CD4-positive, alpha-beta T cell treated with Interleukin-12 subunit alpha and Interleukin-12 subunit beta, for 1 hour (primary cell): ENCODE measurements at places on chromosomes 4 and X.

- no peak for DNase-seq
Observed at GRCh38 chr4:116015062-116015461, 901.6 kb upstream of the NDST4 start.

DNA sequence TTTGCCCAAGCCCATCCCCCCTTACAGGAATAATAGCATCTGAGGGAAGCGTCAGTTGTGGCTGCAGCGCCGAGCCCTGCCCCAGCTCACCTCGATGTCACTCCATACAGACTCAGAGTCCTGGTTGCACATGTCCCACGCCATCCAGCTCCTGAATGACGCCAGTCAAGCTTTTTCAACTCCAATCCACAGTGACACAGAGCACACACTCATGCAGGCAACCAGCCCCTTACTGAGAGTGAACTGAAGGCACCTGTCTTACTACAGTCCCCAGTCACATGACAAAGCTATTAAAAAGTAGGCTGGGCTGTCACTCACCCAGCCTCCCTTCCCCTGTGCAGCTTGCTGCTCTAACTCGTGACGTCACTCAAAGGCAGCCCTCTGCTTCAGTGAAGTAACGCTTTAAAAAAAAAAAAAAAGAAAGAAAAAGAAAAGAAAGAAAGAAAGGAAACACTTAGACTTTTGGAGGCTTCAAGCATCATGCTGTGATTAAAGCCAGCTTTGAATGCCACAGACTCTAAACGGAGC, at the start of gene PPARGC1A:
TSS of gene PPARGC1A (minus strand) at position 234 of the 528 bp plus-strand sequence. CDS start at position 144, 90 bp downstream.
- DNase-seq = no peak

DNA sequence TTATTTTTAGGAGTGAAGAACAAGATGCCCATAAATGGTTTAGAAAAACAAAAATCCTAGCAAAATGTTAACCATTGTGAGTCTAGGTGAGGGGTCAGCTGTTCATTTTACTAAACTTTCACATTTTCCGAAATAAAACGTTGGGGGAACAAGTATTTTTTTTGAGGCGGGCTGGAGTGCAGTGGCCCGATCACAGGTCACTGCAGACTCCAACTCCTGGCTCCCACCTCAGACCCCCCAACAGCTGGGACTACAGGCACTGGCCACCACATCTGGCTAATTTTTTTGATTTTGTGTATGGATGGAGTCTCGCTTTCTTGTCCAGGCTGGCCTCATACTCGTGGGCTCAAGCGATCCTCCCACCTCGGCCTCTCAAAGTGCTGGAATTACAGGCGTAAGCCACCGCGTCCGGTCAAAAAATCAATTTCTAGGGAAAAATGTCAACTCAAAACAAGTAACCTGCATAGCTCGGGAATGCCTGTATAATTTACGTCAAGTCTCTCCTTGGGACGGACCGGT, 742 bp upstream of the TAF1 start:
- no peak for DNase-seq

GRCh38 chr4:13493793-13494192, 9.7 kb upstream of the RAB28 start:
- DNase-seq = no peak

DNA sequence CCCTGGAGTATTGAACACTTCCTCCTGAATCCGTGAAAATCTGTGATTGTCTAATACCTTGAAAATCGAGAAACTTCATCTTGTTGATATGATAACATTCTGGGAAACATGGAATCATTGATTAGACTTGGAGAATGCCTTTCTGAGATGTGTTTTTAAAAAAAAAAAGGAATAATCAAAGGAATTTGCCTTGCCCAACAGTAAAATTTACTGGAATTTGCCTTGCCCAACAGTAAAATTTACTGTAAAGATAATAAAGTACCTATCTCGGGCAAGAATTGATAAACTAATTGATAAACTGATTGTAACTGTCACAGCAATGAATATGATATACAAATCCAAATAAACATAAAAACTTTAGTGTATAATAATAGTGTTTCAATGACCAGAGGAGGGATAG, 44.7 kb downstream of the PHOX2B start:
- no peak for DNase-seq
